ENCODE measurements at places on chromosomes 11 and 22. TPM values are rescaled to one million over a fixed set of nuclear protein-coding genes. Genes with fewer than 3 reads are reported as not detected.

DNA sequence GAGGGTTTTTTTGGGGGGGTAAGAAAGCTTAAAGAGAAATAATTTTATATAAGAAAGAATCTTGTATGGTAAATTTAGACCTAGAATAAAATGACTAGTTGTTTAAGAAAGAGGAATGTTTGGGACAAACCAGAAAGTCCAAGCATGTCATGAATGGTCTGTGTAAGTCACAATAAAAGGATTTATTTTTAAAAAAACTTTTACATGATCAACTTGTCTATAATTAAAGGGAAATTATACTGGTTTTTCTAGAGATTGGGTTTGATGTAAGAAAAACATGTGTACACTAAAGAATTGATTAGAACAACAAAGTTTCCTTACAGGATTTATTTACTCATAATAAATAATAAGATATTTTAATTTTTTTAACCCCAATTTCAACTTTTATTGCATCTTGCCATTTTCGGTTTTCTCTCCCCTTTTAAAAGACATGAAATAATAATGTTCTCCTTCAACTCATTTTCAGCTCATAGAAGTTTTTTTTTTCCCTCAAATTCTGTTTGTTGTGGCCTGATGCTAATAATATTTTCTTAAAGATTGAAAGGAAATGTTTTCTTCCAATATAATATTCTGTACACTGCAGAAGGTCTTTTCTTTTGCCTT lies 35.4 kb upstream of the INCENP start:
- no peak for DNase-seq

- no peak for DNase-seq
These were observed 144.6 kb downstream of the CCDC81 start for GRCh38 chr11:86519064-86519911.

Gene KCNC1
- total RNA-seq: 0.29 TPM

Gene CCND1
- 82.4 TPM for total RNA-seq

Gene MS4A6E
- not detected for total RNA-seq

- DNase-seq: no peak
These were observed 49.6 kb downstream of the KIF18A start for GRCh38 chr11:28058333-28058732.

Data from mucosa of descending colon (tissue), 3 donors.